ENCODE measurements at places on chromosomes 3 and 15.

DNA sequence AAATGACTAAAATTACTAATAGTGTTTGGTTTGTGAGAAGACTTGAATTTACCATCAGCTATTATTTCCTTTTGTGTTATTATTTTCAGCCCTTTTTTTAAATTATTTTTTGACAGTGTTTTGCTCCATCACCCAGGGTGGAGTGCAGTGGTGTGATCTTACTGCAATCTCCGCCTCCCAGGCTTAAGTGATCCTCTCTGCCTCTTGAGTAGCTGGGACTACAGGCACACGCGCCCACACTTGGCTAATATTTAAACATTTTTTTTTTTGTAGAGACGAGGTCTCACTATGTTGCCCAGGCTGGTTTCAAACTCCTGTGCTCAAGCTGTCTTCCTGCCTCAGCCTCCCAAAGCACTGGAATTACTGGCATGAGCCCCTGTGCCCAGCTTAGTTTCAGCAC is 31.7 kb upstream of the UTS2B start:
- DNase-seq: no peak

DNA sequence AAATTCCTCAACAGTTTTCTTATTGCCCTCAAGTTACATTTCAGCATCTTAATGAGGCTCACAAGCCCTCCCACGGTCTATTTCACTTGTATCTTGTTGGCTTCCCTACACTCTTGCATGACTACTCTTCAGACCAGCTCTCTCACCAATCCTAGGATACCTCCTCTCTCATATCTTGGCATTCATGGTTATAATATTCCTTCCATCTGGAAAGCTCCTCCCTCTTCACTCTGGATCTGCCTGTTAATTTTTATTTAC is 8.5 kb upstream of the CCDC80 start:
- peak; percentile 80 for DNase-seq

GRCh38 chr3:46908294-46908985 is 30.9 kb downstream of the PTH1R start:
- peak; percentile 61 for DNase-seq

GRCh38 chr3:102224171-102224570 is 210.6 kb upstream of the ZPLD1 start:
- DNase-seq: peak; percentile 19

GRCh38 chr15:54312528-54312927 is 334.3 kb downstream of the UNC13C start:
- DNase-seq: no peak

- DNase-seq: no peak
Observed at GRCh38 chr3:130906374-130906995, 12.6 kb downstream of the ATP2C1 start.

DNA sequence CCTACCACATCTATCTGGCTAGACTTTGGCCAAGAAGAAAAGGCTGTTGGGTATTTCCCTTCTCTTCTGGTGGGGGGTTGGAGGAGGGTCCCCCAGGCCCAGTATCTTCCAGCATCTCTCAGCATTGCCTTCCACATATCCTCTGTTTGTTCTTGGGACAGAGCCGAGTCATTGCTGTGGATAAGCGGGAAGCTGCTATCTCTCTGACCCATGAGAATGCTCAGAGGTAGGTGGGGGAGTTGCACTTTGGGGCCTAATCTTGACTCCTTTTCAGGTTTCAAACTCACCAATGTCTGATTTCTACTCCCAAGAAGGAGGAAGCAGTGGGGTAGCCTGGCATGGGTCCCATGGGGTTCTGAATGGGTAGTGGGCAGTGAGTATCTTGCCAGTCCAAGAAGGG is 8.0 kb downstream of the HEMK1 start:
- no peak for DNase-seq

DNA sequence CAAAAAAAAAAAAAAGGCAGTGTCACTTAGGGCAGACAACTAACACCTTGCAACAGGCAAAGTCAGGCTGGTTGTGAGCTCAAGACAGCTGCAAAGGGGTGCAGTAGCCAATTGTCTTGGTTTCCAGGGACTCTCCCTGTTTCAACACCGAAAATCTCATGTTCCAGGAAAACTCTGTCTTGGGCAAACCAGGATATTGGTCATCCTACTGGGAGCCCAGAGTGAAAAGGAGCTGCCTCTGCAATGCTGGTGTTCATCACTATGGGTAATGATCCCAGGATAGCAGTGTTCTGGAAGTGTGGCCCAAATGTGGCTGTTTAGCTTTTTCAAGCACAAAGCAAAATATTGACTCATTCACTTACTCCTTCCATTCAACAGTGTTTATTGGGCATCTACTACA is 82.6 kb downstream of the ARHGAP31 start:
- DNase-seq: no peak

DNA sequence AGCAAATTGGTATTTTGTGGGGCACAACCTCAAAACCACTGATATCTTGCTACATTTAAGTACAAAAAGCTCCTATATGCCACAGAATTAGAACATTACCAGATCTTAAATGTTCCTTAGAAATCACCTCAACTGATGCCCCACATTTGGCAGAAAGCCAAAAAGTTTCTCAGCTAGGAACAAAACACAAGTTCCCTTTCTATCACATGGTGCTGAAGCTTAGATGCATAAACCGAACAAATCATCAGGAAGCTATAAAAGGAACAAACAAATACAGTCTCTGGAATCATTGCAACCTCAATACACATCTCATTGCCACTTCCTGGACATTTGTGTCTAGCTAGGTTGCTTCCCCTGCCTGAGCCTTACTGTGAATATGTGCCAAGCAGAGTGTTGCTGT is 492.6 kb downstream of the LPP start:
- DNase-seq: peak; percentile 2

GRCh38 chr3:195185583-195185982 is 85.4 kb downstream of the XXYLT1 start:
- DNase-seq: no peak

DNA sequence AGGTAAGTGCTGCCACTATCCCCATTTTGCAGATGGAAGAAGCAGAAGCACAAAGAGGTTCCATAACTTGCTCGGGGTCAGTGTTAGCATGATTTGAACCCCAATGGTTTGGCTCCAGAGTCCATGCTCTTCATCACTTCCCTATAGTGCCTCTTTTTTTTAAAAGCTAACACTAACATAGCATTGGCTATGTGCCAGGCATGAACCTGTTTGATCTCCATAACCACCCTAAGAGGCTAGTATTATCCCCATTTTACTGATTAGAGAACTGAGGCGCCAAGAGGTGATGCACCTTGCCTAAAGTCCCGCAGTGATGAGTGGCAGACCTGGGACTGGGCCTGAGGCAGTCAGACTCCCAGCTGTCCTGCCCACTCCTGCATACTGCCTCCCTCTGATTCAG is 7.3 kb downstream of the LINGO1 start:
- no peak for DNase-seq

- DNase-seq: peak; percentile 93
Observed at GRCh38 chr3:113783463-113783862, 36.6 kb downstream of the ATP6V1A start.

DNA sequence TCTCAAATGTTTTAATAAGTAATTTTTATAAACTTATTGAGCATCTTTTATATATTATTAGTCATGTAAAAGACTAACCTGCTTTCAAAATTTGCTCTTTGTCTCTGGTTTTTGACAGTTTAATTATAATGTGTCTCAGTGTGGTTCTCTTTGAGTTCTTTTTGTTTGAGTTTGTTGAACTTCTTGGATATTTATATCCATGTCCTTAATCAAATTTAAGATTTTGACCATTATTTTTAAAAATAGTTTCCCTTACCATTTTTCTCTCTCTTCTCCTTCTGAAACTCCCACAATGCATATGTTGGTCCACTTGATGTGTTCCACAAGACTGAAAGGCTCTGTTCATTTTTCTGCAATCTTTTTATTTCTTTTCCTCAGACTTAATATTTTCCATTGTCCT is 366.1 kb upstream of the GOLIM4 start:
- no peak for DNase-seq

- DNase-seq: peak; percentile 78
Observed at GRCh38 chr3:127690106-127690505, 17.4 kb downstream of the ABTB1 start.

GRCh38 chr3:186583831-186584230 is 13.3 kb downstream of the DNAJB11 start:
- DNase-seq: no peak

GRCh38 chr3:119490153-119490552 is 8.2 kb upstream of the TIMMDC1 start:
- no peak for DNase-seq

GRCh38 chr15:93900476-93901400 is 330.6 kb upstream of the MCTP2 start:
- no peak for DNase-seq

DNA sequence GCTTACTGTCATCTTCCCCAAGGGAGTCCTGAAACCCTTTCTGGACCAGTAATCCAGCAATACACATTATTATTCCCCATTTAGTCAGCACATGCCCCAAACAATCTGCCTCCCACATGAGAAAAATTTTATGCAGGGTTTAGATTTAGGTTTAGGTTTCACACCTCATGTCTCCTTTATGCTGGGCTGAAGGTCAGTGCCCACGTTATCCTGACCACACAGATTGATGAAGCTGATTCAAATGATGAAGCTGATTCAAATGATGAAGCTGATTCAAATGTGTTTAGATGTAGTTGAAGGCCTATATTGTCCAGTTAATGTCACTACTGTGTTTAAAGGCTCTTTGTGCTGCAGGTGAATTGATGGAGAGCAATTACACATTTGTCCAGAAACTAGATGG is 18.1 kb upstream of the ZBED2 start:
- DNase-seq: no peak

GRCh38 chr3:73529308-73530021 is 95.3 kb downstream of the PDZRN3 start:
- DNase-seq: no peak

GRCh38 chr15:68896178-68896577 is 34.1 kb upstream of the SPESP1 start:
- DNase-seq: no peak

GRCh38 chr3:99365979-99366378 is 272.4 kb upstream of the COL8A1 start:
- no peak for DNase-seq

DNA sequence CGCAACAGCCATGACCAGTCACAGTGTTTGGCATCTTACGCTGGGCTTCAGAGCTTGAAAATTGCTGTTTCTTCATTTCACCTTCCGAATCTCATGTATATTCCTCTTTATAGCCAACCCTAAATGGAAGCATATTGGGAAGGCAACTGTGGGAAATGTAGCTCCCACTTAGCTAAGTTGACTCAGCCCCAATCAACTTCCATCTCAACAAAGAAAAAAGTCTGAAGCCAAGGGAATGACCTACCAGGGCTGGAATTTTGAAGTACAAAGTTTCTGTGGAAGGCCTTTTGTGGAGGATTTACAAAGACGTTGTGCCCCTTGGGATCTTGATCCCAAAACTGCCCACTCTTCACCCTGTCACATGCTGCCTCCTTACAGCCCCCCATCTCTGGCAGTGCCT is 85.2 kb upstream of the OXTR start:
- peak; percentile 63 for DNase-seq

- DNase-seq: no peak
Observed at GRCh38 chr15:75195122-75195765, 6.4 kb upstream of the C15orf39 start.

DNA sequence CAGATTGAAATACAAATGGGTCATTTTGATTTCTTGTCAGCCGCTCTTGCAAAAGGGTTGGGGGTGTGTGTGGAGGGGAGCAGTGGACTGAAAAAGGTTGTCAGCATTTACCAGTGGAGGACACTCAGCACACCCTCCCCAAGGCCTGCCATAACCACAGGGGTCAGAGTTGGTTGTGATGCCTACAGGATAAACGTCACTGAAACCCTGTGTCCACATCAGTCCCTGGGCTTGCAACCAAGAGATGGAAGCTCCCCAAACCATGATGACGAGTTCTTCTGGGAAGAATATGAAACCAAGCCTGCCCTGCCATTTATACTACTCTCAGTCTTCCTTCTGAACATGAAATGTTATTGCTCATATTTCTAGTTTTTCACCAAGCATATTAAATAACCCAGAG is 54.0 kb upstream of the UMPS start:
- DNase-seq: peak; percentile 62

GRCh38 chr15:40235201-40235885 is 3.5 kb upstream of the PAK6 start:
- no peak for DNase-seq

DNA sequence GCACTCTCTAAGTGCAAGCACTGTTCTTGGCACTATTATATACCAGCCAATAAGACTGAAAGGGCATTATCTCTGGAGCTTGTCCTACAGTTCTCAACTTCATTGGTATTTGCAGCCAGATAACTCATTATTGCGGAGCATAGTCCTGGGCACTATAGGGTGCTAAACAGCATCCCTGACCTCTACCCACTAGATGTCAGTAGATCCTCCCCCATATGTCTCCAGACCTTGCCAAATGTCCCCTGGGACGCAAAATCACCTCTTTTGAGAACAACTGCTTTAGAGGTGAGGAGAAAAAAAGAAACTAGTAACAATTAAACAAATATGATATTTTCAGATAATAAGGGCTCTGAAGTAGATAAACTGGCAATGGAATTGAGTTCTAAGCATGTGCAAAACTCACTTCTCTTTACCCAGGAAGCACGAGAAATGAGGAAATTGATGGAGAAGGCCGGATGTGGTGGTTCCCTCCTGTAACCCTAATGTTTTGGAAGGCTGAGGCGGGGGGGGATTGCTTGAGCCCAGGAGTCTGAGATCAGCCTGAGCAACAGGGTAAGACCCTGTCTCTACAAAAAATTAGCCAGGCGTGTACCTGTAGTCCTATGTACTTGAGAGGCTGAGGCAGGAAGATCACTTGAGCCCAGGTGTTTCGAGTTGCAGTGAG is 61.4 kb downstream of the FRMD4B start:
- no peak for DNase-seq

GRCh38 chr3:36729204-36730056 is 34.9 kb downstream of the DCLK3 start:
- DNase-seq: peak; percentile 75

DNA sequence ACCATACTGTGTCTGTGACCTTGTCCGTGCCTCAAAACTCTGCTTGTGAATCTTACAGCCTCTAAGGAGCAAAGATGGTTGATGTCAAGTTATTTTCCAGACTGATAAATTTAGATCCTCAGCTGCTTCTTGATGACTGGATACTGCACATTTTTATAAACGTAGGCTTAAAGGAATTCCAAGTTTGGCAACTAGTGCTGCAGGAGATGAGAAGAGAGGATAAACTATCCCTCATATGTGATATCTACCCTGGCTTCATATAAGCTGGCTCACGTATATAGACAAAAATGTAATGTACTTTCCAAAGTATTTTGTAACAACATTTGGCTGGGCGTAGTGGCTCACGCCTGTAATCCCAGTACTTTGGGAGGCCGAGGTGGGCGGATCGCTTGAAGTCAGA is 89.6 kb downstream of the GMPS start:
- DNase-seq: peak; percentile 44

DNA sequence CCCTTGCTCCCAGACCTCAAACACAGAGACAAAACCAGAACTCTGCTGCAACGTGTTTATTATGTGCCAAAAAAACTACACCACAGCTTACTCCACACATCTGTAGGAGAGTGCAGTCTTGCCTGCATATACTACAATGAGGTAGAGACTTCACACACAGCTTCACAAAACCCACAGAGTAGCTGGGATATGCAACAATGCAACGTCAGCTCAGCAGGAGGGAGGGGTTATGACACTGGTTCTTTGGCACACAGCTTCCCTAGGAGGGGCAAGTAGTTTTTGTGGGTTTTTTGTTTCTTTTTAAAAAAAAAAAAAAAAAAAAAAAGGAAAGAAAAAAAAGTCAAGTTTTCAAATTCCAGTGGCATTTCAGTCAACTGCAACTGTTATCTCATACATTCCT is 2.9 kb upstream of the RPS17 start:
- DNase-seq: peak; percentile 79
